ENCODE measurements at places on chromosomes 1 and 21.
A peak's percentile ranks its signal among the peaks of the same experiment; 100 is the strongest.

DNA sequence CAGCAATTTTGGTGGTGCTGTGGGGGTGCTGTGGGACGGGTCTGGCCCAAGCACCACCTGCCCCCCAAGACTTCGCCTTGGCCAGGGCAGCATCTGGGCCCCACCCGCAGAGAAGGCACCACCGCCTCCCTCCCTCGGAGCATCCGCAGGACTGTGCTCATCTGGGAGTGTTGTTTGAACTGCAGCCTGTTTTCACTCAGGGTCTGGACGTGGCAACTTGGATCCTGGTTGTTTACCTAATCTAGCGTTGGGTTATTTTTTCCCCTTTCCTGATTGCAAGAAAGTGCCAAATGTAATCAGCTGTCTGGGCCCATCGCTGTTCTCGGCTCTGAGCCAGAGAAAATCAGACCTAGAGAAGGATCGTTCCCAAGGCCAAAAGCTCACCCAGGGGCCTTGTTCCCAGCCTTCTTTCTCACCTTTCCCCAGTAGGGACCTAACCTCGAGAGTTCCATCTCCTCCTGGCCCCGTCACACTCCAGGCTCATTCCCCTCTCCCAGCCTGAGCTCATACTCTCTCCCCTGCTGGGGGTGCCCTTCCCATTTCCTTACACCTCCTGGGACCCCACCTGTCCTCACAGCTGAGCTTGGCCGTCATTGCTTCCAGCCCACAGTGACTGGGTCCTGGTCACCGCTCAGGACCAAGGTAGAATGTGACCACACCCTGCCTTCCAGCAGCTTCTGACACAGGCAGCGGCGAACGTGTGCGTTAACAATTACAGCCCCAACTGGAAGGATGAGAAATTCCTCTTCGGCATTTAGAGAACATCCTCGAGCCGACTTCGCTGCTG is 72.0 kb upstream of the FAM20B start:
- no peak for DNase-seq

DNA sequence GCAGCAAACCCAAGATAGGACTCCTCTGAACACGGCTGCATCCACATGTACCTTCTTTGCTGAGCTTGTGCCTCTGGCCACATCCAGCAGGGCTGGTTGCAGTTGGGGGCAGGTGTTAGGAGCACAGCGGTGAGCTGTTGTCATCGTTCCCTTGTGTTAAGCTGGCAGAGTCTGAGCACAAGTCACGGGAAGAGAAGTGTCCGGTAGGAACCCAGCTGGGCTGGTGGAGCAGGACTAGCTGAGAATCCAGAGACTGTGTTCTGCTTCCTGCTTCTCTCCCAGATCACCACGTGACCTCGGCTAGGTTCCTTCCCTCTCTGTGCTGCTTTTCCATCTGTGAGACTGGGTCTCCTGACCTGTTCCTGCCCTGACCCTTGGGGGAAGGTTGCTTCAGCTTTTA is 105.1 kb downstream of the PCBP3 start:
- peak; percentile 24 for DNase-seq

DNA sequence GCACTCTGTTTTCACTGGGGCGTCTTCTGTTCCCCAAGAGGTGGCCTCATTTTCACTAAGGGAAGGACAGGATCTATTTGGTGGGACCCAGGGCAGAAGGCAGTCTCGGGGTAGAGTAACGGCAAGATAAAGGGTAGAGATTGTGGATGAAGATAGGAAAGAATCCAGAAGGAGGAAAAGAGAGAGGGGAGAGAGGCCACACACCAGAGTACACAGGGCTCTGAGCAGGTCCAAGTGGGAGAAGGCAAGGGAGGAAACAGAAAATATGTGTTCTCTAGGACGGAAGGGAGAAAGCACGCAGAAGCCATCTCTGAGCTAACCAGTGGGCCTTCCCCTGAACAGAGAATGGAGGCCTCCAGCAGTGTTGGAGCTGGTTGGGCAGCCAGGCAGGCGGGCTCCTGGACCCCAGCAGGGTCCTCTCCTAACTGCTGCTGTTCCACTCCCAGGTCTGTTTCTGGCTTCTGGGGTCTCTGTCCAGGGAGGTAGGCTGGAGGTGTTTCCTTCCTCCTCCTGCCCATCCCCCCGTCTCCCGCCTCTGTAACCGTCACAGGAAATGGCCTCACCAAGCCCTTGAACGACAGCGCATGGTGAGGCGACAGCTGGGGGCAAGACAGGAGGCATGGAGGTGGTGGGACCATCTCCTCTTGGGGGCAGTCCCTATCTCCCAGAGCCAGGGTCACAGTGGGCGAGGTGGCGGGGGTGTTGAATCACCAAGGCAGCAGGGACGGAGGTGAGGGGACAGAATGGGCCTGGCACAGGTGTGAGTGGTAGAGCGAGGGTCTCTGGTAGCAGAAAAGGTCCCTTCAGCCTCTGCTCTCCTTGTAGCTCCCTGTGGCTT is 649 bp downstream of the PTPN7 start:
- peak; percentile 55 for DNase-seq

DNA sequence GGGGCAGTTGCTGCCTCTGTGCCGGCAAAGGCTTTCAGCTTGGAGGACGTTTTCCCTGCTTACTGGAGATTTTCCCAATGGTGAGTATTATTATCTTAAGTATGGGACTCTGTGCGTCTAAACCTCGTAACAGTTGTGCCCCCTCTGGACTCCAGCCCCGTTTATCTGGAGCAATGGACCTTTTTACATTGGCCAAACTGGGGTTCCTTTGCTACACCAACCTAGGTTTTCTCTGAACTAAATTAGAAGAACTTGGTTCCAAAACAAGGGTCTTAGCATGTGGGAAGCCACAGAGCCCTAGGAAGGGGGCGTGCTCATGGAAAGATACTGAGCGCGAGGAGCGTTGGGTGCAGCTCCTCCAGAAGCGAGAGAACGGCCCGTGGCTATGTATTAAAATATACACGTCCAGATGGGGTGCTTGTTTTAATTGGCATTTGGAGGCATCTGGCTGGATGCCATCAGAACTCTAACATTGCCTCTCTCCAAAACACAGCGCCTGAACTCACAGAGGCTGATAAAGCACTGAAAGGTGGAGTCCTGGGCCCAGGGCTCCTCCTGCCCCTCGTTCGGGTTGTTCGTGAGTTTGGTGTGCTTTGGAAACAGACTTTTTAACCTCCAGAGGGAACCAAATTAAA is 28.4 kb downstream of the POFUT2 start:
- peak; percentile 47 for DNase-seq

- no peak for DNase-seq
Measured at GRCh38 chr1:222656391-222657155, 38.7 kb downstream of the MIA3 start.

GRCh38 chr1:12064073-12064969 is 1.2 kb downstream of the TNFRSF8 start:
- peak; percentile 3 for DNase-seq

GRCh38 chr1:197397895-197398294 is 129.8 kb downstream of the CRB1 start:
- no peak for DNase-seq

DNA sequence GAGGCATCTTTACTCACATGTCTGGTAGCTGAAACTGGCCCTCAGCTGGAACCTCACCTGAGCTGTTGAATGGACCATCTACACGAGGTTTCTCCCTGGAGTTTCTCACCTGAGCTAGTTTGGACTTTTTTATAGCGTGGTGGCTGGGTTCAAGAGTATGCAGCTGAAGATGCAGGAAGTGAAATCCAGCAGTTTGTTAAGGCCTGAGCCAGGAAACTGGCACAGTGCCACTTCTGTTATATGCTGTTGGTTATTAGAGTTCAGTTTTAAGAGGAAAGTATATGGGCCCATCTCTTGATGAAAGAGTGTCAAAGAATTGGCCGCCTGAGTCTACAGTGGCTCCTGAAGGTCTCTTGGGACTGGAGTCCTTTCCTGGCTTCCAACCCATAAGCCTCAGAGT is 35.6 kb downstream of the STUM start:
- no peak for DNase-seq

DNA sequence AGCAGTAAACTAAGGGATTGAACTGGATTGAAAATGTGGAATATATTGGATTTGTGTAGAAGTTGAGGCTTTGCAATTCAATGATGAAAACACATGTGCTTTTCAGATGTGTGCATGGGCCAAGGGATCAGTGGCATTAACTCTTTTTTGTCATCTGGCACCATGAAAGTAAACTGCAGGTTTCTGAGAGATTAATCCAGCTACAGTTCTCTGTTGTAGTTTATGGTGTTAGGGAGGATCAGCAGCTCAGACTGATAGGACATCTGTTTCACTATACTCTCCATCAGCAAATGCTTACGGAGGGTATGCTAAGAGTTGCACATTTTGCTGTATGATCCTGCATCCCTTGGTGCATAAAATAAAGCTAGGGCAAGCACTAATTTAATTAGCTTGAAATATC is 82.6 kb downstream of the C1orf21 start:
- no peak for DNase-seq

GRCh38 chr1:67723620-67724019 is 38.6 kb downstream of the GADD45A start:
- DNase-seq: no peak

DNA sequence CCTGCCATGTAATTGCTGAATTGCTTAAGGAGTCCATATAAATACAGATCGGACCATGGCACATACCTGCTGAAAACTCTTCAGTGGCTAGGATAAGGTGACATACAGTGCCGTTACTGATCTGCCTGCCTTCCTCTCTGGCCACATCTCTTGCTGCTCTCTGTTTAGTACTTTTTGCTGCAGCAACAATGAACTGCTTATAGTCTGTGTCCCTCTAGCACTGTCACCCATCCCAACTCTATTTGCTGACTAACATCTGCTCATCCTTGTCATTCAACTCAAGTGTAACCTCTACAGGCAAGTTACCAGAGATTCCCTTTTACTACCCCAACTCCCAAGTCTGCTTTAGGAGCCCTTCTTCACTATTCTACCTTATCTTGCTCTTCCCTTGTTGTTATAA is 65.6 kb downstream of the GTF2B start:
- no peak for DNase-seq

DNA sequence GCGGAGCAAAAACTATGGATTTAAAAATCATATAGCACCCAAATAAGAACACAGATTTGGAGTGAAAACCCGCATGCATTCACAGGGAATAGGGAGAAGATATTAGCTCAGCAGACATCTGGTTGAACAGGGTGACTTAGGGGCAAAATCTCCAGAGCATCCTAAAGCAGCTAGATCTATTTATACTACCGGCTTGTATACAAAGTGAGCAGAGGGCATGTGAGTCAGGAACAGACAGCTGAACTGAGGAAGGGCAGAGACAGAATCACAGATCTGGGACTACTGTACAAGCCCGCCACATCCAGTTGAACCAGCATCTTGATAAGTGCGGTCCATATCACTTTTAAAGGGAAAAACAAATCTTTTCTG is 35.2 kb upstream of the EXOSC10 start:
- DNase-seq: no peak

GRCh38 chr1:15958111-15958510 is 17.8 kb downstream of the ZBTB17 start:
- no peak for DNase-seq

DNA sequence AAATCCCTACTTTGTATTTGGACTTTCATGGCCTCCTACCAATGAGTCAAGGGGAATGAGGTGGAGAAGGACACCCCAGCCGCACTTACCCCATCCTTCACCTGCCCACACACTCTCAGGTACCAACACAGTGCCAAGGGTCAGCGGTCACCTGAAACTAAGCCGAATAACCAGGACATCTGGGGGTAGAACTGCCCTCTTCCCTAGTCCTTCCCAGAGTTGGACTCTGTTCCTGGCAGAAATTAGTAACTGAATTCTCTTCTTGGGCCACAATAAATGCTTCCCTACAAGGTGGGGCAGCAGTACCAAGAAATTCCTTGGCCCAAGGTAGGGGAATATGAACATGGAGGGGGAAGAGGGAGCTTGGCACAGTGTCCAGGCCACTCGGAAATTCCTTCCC is 7.3 kb downstream of the SLC45A3 start:
- DNase-seq: no peak

DNA sequence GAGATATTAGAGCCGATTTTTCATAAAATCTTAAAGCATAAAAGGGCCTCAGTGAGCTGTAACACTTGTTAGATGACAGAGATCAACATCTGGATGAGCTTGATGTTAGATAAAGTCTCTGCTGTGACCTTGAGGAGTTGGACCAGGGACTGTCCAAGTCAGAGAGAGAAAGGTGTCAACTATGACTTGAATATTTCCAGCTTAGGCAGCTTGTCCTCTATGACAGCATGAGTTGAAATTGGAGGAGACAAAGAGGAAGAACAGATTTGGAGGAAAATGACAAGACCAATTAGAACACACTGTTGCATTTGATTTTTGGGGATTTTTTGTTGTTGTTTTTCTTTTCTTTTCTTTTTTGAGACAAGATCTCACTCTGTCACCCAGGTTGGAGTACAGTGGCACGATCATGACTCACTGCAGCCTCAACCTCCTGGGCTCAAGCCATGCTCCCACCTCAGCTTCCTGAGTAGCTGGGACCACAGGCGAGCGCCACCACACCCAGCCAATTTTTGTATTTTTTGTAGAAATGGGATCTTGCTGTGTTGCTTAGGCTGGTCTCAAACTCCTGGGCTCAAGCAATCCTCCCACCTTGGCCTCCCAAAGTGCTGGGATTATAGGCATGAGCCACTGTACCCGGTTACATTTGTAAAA is 35.3 kb upstream of the CLIC4 start:
- peak; percentile 15 for DNase-seq

GRCh38 chr1:213327017-213327667 is 276.1 kb downstream of the RPS6KC1 start:
- DNase-seq: peak; percentile 70

GRCh38 chr1:1254667-1254998 is 8.1 kb upstream of the C1QTNF12 start:
- DNase-seq: no peak

DNA sequence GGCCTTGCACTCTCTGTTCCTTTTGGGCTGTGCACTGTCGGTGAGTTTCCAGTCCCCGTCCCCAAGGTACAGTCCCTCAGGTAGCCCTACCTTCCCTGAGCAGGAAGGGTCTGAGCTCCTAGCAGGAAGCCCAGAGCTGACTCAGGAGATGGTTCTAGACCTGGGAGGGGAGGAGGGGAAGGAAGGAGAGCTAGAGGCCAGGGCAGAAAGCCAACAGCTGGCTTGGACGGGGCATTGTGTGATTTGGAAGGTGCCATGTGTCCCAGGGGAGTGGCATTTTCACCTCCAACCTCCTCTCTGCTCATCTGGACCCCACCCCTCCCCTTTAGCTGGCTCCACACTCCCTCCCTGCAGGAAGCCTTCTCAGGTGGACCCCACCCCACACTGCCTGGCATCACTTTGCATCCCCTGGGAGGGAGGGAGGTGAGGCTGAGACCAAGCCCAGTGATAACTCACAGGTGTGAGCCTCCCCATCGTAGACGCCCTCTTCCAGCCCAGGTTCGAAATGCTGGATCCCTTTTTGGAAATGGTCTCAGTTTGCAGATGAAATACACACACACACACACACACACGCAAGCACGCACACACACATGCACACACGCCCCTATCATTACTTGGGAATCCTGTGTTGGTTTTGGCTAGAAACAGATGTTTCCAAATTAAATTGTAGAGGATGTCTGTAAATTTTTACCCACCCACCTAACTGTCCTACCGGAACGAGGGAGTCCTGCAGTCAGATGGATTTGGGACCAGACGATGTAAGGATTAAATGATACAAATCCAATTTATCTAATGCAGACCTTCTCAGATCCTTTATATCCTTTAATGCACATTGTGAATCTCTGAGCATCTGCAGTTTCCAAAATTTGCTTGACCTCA is 19.7 kb upstream of the IFNLR1 start:
- DNase-seq: no peak

- DNase-seq: no peak
Measured at GRCh38 chr21:37891972-37892371, 24.3 kb downstream of the KCNJ6 start.
